ENCODE measurements at places on chromosomes 7 and 10.

DNA sequence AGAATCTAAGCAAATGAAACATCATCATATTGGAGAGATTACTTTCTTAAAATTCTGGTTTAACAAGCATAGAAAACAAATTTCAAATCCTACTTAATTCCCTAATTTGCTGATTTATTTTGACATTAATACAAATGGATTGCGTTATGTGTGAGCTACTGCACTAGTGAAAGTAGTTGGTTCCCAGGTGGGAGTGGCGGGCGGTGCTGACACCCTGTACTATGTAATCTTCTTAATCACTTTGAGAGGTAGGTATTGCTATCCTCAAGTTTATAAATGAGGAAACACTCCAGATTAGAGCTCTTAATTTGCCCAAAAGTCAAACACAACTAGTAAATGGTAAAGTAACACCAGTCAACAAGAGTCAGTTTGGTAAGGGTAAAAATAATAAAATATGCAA, 131.1 kb downstream of the ELAPOR2 start:
- no peak for DNase-seq

GRCh38 chr7:4883372-4884144, at the start of gene RADIL:
Gene RADIL, minus strand, starts transcription at chr7:4883716. Its CDS starts 5,577 bp downstream, at chr7:4878139.
- DNase-seq: peak; percentile 91

GRCh38 chr10:71729161-71729636, 9.6 kb upstream of the C10orf105 start:
- no peak for DNase-seq

- DNase-seq: no peak
These were observed 1.0 kb upstream of the PRKAR2B start for GRCh38 chr7:107043491-107043890.

DNA sequence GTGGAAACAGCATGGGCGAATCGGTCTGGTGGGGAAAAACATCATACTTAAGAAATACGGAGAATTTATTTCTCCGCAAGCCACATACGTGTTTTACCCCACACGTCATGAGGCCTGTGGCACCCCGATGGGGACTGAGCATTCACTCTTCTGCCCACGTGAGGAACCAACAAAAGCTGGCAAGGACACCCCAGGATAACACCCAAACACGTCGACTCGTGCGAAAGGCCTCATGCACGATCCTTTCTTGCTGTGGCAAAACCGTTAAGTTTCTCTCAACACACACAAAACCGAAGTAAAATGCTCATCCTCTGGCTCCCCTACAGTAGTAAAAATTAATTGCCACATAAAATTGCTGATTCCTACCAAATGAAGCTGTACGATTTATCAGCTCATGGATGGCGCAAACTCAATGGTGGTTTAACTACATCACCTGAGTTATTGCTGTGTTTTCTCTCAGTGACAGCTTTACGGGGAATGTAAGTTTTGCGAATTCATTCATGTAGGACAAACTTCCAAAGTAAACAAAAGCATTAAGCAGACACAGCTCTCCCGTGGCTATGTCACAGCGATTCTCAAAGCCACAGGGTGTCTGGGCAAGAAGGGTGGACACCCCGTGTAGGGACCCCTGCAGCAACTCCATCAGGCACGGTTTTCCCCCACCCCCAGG, 97.0 kb downstream of the CTBP2 start:
- DNase-seq: no peak

- no peak for DNase-seq
These were observed 109.9 kb downstream of the FANK1 start for GRCh38 chr10:126006264-126006663.

Data from stimulated activated CD4-positive, alpha-beta T cell treated with anti-CD3 and anti-CD28 coated beads, Interleukin-15, amount 100 ng/mL, for 48 hours (primary cell).